ENCODE measurements at places on chromosomes 1 and 21.
A peak's percentile ranks its signal among the peaks of the same experiment; 100 is the strongest.

- peak; percentile 20 for DNase-seq
Measured at GRCh38 chr1:25889470-25889869, 14.0 kb upstream of the PAQR7 start.

DNA sequence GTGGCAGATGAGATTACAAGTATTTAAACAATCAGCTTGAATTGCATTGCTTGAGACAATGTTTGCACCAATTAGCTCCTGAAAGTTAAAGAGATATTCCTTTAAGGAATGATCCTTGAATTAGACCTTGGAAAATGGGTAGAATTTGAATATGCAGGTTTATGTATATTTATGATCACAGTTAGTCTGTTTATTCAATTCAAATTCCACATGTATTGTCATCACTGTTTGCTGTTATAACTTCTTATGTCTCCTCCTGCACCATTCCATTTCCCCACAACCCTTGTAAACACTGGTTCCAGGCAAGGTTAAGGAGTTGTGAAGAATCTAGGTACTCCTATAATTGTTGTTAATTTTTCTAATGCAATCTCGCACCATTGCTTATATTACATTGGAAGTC, 518.2 kb upstream of the PBX1 start:
- no peak for DNase-seq

DNA sequence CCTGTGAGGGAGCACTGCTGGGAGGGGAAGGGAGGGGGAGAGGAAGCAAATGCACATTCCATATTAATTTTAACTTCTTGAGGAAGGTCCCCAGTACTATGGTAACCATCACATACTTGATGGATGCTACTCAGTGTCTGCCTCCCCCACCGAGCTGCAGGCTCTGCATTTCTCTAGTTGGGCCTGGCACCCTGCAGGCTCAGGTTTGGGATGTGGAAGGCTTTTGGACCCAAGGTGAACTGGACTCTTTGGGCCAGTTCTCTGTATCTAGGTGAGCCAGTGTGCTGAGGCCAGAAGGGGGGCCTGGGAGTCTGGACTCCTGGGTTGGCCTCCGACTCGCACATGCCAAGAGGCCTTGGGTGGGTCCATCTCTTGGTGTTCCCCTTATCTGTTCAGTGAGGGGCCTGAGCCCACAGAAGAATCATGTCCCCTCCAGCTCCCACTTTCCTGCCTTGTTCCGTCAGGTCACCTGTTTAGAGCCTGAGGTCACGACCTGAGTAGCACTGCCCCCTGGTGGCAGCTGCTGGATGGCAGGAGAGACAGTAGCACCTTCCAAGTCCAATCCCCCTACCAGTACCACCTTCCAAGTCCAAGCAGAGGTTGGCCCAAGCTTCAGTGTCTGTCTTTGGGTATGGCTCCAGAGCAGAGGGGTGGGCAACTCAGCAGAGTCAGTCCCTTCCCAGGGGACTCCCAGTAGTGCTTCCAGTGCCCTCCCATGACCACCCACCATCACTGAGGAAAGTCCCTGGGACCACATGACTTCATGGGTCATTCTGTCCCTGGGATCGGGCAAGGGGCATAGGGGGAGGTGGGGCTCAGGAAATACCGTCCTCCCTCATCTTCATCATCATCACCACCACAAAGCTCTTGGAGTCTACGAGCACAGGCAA, 241.8 kb downstream of the TRABD2B start:
- no peak for DNase-seq

GRCh38 chr1:41345434-41346075, 15.7 kb upstream of the FOXO6 start:
- DNase-seq = no peak

DNA sequence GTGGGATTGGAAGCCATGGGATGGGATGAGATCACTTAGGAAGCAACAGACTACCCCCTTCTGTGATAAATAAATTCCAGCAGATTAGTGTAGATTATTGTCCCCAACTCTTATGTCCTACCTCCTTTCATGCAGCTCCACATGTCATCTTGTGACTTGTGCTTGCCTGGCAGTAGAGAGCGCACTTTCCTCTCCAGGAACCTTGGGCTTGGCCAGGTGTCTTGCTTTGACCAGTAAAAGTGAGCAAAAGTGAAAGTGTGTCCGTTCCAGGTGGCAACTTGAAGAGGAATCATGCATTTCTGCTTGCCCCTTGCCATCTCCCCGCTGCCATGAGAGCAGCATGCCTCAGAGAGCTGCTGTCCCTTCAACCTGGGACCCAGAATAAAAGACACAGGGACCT, 122.9 kb upstream of the ERG start:
- DNase-seq = no peak

- no peak for DNase-seq
Measured at GRCh38 chr1:176926330-176927086, 238.0 kb downstream of the ASTN1 start.

DNA sequence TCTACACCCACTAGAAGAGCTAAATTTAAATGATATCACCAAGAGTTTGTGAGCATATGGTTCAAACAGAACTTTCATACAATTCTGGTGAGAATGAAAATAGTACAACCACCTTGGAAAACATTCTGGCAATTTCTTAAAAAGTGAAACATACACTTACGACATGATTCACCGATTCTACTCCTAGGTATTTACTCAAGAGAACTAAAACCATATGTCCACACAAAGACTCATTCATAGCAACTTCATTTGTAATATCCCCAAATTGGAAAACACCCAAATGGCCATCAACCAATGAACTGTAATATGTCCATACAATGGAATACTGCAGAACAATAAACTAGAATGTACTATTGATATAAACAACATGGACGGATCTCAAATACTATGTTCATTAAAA, 51.2 kb upstream of the ADAM30 start:
- peak; percentile 97 for DNase-seq

- no peak for DNase-seq
Measured at GRCh38 chr1:89767618-89768017, 53.2 kb upstream of the LRRC8D start.

GRCh38 chr21:45622416-45623097, 21.0 kb upstream of the PCBP3 start:
- no peak for DNase-seq

- DNase-seq = no peak
Measured at GRCh38 chr1:104029456-104029970, 279.8 kb downstream of the AMY1C start.

- DNase-seq = peak; percentile 1
Measured at GRCh38 chr1:217431395-217431794, 199.5 kb downstream of the GPATCH2 start.

GRCh38 chr1:91120936-91121335, 99.1 kb upstream of the ZNF644 start:
- DNase-seq = no peak

GRCh38 chr1:180646093-180646492, 14.3 kb downstream of the XPR1 start:
- no peak for DNase-seq

DNA sequence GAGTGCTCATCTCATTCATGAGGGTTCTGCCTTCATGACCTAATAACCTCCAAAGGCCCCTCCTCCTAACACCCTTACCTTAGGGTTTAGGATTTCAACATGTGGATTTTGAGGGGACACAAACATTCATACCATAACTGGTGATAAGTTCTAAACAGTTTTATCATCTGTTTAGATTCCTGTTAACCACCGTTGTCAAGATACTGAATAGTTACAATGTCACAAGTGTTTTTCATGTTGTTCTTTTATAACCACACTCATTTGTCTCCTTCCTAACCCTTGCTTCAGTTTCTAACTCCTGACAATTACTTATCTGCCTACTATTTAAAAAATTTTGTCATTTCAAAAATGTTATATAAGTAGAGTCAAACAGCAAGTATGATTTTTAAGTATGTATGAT, 86.0 kb downstream of the NCAM2 start:
- DNase-seq = peak; percentile 21

GRCh38 chr1:192529031-192529755, 46.4 kb upstream of the RGS1 start:
- DNase-seq = no peak

DNA sequence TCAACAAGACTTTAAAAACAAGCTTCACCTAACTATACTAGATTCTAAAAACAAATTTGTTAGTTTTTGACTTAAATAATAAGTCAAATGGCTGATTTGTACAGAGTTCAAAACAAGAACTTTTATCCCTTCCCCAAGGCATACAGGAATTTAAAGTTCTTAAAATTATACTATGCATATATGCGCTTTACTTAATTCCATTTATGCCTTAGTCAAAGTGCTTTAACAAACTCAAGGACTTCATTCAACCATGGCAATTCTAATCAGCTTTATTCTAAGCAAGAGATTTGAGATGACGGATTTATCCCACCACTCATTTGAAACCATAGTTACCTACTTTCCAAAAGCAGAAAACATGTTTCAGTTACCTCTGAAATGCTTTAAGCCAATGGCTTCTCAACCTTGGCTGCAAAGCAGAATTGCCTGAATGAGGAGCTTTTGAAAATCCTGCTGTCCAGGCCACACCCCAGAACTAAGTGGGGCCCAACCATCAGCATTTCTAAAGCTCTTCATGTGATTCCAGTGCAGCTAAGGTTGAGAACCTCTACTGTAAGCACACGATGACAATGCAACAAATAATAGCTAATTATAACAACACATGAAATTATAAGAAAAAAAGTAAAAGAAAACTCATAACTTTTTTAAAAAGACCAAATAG, 44.6 kb downstream of the TTLL7 start:
- no peak for DNase-seq

DNA sequence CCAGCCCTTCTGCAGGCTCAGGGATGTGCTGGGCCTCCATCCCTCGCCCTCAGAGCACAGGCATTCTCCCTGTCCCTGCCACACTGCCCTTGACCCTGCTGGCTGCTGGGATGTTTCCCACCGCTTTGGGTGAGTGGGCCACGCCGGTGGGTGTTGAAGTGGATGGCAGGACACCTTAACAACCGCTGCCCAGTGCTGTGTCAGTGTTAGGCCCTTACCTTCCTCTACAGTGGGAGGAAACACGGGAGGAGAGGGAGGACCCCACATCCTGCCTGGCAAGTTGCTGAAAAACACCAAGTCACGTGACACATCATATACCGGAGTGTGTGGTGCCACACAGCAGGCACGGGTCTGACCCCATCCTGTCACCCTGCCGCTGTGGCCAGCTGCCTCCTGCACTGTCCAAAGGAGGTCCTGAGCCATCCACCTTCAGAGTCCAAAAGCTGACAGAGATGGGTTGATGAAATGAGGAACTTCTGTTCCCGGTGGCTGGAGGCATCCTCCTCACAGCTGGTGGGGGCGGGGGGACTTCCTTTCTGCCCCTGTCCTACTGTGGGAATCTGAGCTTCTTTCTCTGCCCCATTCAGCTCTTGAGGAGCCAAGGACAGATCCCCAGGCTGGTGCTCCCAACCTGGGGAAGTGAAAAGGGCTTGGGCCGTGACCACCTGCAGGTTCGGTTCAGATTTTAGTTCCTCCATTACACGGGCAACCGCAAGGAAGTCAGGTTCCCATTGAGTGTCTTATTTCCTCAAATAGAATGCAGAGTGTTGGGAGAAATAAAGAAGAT, 3.2 kb upstream of the THEMIS2 start:
- no peak for DNase-seq

DNA sequence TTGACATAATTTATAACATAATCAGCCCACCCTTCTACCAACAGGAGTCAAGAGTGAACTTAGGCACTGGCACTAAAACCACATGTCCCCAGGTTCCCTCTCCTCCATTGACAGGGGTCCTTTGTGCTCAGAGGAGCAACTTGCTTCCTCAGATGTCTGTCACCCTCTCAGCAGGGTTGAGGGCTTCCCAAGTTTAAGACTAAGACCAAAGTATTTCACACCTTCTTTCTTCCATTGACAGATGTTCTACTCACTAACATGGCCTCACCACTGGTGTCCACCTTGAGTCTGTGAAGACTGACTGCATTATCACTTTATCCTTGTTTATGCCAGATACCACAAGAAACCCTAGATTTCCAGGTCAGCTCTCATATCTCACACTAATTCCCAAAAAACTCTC, 56.5 kb downstream of the CCDC18 start:
- DNase-seq = no peak

- DNase-seq = peak; percentile 49
Measured at GRCh38 chr1:6727535-6727934, 25.9 kb upstream of the DNAJC11 start.

DNA sequence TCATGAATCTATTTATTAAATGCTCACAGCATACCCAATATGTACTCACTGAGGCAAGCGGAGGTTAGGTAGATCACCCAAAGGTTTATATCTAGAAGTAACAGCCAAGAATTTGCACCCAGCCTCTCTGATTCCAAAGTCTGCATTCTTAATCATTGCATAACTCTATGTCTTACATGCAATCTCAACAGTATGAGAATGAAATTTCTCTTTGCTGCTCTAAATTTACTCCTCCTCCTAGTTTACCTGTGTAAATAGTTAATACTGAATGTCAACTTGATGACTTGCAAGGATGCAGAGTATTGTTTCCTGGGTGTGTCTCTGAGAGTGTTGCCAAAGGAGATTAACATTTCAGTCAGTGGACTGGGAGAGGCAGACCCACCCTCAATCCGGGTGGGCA, 840.6 kb downstream of the BRINP3 start:
- DNase-seq = no peak

DNA sequence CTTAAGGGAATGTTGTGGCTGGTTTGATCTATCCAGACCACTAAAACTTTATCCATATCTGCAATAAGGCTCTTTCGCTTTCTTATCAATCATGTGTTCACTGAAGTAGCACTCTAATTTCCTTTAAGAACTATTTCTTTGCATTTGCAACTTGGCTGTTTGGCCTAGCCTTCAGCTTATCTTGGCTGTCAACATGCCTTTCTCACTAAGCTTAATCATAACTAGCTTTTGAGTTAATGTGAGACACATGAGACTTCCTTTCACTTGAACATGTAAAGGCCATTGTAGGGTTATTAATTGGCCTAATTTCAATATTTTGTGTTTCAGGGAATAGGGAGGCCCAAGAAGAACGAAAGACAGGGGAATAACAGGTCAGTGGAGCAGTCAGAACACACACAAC, 124.7 kb downstream of the TNFSF18 start:
- DNase-seq = no peak

- DNase-seq = peak; percentile 67
Measured at GRCh38 chr1:23980728-23981070, 572 bp upstream of the SRSF10 start.

Measured in fibroblast of upper back skin (primary cell).